ENCODE measurements at places on chromosomes 1 and 21. TPM values are rescaled to one million over a fixed set of nuclear protein-coding genes. Genes with fewer than 3 reads are reported as not detected.

DNA sequence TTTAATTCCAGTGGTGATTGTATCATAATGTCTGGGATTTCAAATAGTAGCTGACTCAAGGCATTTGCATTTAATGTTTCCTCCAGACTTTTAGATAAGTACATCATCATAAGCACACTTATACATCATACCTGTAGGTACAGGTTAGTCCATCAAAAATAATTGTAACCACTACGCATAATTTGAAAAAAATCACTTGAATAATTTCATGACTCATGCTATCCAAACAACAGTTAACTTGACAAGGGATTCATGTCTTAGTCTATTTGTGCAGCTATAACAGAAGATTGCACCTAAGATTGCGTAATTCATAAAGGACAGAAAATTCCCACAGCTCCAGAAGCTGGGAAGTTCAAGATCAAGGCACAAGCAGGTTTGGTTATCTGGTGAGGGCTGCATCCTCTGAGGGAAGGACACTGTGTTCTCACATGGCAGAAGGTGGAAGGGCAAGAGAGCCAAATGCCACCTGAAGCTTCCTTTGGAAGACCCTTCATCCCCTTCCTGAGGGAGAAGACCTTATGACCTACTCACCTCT lies 801.7 kb upstream of the BRINP3 start:
- DNase-seq, result no peak

- no peak for DNase-seq
Measured at GRCh38 chr1:44044071-44044801, 13.0 kb upstream of the SLC6A9 start.

GRCh38 chr1:175269151-175269550 lies 76.6 kb upstream of the KIAA0040 start:
- no peak for DNase-seq

DNA sequence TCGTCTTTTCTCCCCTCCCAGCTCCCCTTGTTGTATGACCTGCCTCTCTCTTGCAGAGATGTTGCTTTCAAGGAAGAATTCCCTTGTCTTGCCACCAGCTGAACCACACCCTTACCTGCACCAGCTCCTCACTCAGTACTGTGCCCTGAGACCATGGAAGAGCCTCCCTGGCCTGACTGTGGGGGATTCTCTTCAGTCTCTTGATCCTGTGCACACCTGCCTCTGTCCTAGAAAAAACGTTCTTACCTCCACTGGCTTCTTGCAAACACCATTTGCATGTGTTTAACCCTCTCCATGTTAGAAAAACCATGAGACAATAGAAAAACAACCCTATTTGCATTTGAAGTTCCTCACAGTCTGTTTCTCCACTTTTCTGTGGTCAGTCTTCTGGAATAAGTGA lies 43.3 kb upstream of the FCRL4 start:
- no peak for DNase-seq

The GOLT1A gene
- total RNA-seq, result not detected

Measured in left cardiac atrium (tissue), 4 donors.